ENCODE measurements at places on chromosomes 3 and 15.

DNA sequence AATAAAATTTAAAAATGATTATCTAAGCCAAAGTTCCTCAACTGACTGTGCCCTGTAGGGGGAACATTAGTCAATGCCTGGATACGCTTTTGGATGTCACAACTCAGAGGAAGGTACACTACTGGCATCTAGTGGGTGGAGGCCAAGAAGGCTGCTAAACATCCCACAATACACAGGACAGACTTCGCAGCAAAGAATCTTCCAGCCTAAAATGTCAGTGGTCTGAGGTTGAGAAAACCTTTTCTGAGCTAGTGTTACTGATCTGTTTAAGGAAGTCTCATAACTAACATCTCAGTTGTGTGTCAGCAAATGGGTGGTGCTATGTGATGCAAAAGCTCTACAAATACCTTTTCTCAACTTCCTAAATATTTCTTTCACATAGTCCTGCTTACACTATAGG lies 20.9 kb upstream of the LDHAL6B start:
- DNase-seq = no peak

GRCh38 chr3:16587681-16588060 lies 17.6 kb downstream of the DAZL start:
- no peak for DNase-seq

- no peak for DNase-seq
Measured at GRCh38 chr3:15899388-15899787, 101.6 kb upstream of the ANKRD28 start.

DNA sequence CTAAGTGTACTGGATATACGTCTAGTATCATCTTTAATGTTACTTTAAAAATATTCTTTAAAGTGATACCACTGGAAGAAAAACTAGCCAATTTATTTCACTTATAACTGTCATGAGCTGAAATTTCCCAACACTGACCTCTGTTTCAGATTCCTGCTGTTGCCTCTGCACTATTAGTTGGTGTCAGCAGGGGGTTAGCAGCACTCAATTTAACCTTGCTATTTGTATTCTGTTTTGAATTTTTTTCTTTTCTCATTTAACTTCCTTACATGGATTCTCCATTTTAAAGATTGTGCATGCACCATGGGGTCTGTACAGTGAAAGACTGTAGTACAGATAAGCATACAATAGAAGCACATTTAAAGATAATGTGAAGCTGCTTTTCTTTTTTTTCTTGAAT lies 169.2 kb downstream of the UBE2E2 start:
- DNase-seq = no peak

GRCh38 chr15:82993144-82993543 lies 7.1 kb downstream of the RAMAC start:
- no peak for DNase-seq
